Fibroblast of skin of left biceps (primary cell): ENCODE measurements at places on chromosomes 5 and 9.
A peak's percentile ranks its signal among the peaks of the same experiment; 100 is the strongest.

DNA sequence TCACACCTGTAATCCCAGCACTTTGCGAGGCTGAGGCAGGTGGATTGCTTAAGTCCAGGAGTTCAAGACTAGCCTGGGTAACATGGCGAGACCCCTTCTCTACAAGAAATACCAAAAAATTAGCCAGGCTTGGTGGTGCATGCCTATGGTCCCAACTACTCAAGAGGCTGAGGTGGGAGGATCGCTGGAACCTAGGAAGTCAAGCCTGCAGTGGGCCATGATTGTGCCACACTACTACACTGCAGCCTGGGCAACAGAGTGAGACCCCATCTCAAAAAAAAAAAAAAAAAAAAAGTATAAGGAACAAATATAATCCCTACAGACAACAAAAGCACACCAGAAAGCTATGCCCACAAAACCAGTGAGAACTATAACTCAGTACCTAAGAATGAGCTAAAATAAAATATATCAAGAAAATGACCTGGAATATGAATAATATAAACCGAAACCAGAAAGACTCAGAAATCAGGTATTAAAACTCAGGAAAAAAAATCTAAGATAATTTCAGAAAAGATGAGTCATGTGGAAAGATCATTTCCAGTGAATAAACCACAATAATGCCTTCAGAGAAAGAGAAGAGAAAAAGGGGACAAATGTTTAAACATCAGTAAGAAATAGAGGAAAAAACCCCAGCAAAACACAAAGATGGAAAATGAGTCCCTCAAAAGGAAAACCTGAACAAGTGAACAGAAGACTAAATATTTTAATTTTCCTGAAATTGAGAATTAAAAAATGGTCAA, 57.4 kb downstream of the GOLPH3 start:
- DNase-seq, result no peak

- no peak for DNase-seq
Measured at GRCh38 chr5:14870337-14871213, 1.0 kb downstream of the ANKH start.

DNA sequence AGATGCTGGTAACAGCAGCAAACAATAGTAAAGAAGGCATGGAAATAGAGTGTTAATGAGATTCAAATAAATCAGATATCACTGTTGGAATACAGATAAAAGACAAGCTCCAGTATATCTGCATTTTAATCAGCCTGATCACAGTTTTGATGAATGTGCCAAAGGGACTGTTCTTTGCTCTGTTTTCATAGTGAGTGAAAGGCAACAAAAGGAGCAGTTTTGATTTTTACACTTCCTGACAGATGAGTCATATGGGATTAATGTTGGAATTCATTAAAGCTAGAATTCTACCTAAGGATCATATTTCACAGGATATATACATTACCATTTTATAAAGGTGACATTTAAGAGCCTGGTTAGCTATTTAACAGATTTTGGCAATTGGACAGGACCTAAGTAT, 743.3 kb upstream of the PTPRD start:
- DNase-seq, result no peak

DNA sequence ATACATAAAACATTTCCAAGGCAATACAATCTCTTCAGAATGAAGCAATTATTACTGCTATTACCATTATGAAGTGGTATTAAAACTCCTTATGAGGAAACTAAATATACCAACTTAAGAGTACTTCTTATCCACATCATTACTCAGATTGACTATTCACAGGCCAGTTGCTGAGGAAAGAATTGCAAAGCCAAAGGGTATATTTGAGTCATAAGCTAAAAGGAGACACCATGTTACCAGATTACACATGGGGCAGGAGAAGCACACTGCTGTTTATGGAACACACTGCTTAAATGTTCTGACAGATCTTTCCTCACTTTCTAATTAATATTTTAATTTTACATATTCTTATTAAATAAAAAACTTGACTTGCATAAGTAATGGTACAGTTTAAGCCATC, 1726.4 kb upstream of the NUDT12 start:
- DNase-seq, result no peak

DNA sequence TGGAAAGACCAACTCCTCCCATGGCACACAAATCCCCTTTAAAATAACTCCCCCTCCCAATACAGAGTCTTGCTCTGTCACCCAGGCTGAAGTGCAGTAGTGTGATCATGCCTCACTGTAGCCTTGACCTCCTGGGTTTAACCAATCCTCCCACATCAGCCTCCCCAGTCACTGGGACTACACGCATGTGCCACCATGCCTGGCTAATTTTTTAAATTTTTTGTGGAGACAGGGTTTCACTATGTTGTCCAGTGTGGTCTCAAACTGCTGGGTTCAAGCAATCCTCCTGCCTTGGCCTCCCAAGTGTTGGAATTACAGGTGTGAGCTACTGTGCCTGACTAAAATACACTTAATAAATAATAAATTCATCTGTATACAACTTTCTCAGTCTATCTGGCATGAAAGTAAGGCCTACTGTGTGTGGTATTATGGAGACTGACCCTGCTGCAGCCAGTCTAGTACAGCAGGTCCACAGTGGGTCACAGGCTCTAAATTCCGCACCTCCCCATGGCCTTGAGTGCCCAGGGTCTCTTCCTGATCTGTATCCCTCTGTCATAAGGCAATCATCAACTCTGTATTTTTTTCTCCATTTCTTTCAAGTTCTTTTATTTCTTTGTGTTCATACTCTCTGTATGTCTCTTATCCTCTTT, 169.4 kb downstream of the MAPKAP1 start:
- no peak for DNase-seq

DNA sequence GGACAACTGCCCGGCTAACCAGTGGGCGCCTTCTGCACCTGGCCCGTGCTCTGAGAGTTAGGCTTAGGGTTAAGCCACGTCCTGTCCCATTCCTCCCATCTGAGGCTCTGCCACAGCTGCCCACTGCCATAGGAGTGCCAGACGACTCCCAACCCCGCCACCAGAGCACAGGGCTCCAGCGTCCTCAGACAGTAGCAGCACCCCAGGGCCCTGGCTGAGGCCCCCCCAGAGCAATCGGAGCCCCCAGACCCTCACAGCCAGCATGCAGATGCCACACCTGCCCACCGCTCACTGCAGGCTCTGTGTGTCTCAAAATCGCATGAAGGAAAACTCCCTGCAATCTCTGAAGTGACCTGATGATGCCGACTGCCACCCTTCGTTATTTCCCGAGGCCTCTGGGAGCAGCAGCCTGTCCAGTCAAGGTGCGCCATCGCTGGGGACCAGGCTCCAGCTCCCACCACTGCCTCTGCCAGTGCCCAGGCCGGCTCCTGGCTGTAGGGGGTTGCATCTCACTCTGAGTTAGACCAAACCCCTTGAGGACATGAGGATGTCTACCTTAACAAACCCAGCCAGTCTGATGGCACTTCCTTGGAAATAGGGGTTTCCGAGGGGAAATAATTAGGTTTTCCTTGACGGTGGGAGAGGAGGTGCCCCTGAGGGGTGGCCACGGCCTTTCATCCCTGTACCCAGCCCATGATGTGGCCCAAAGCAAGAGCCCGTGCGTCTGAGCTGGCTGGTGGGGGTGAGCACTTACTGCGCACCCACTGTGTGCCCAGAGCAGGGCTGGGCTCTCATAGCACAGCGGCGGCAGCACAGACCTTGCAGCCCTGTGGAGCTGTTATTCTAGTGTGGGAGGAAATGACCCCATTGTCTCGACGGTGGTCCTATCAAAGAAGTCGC, 58.0 kb upstream of the RNF130 start:
- no peak for DNase-seq

GRCh38 chr5:76209297-76209696, 126.1 kb downstream of the SV2C start:
- no peak for DNase-seq

- no peak for DNase-seq
Measured at GRCh38 chr5:139082813-139083498, 115.2 kb downstream of the SIL1 start.

- peak; percentile 3 for DNase-seq
Measured at GRCh38 chr5:159657771-159658170, 258.5 kb upstream of the ADRA1B start.
